Stimulated activated CD8-positive, alpha-beta memory T cell treated with anti-CD3 and anti-CD28 coated beads, Interleukin-4, amount 100 ng/mL, for 24 hours (primary cell): ENCODE measurements at places on chromosomes 7 and 10.

GRCh38 chr7:66205741-66206090 lies 582 bp downstream of the TPST1 start:
- DNase-seq = no peak

- no peak for DNase-seq
Observed at GRCh38 chr7:32074787-32075585, 4.8 kb upstream of the PDE1C start.

GRCh38 chr10:107687701-107688100 lies 523.2 kb upstream of the SORCS1 start:
- no peak for DNase-seq

GRCh38 chr10:120387326-120387725 lies 69.7 kb upstream of the PLPP4 start:
- no peak for DNase-seq

GRCh38 chr7:116706668-116707126 lies 34.7 kb downstream of the MET start:
- no peak for DNase-seq
